Kidney epithelial cell (primary cell): ENCODE measurements at places on chromosomes 16 and 17. TPM values are rescaled to one million over a fixed set of nuclear protein-coding genes. Genes with fewer than 3 reads are reported as not detected.

GRCh38 chr17:67615011-67615561 lies 102.7 kb upstream of the NOL11 start:
- DNase-seq = no peak

GRCh38 chr17:34578016-34578415 lies 1.4 kb upstream of the TMEM132E start:
- DNase-seq = no peak

- peak; percentile 10 for DNase-seq
Observed at GRCh38 chr17:76314392-76315227, 6.5 kb upstream of the QRICH2 start.

Gene TNK1
- 4.0 and 13.3 TPM in 2 replicates for total RNA-seq

Gene MMP15
- total RNA-seq = 78.7 and 87.1 TPM in 2 replicates

DNA sequence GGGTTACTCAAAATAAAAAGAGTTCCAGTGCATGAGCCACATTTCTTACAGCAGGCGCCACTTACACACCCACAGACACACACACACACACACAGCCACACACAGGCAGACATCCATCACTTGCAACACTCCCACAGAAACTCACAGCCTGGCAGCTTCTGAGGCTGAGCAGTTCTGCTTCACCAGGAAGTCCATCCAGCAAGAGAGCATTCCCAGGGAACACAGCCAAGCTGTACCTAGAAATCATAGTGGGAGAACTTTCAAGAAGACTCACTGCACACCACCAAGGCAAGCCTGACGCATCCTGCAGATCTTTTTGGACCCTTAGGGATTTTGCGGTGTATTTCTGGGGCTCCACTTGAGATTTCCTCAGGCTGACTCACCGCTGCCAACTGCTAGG lies 140.9 kb upstream of the WSB1 start:
- DNase-seq = no peak

DNA sequence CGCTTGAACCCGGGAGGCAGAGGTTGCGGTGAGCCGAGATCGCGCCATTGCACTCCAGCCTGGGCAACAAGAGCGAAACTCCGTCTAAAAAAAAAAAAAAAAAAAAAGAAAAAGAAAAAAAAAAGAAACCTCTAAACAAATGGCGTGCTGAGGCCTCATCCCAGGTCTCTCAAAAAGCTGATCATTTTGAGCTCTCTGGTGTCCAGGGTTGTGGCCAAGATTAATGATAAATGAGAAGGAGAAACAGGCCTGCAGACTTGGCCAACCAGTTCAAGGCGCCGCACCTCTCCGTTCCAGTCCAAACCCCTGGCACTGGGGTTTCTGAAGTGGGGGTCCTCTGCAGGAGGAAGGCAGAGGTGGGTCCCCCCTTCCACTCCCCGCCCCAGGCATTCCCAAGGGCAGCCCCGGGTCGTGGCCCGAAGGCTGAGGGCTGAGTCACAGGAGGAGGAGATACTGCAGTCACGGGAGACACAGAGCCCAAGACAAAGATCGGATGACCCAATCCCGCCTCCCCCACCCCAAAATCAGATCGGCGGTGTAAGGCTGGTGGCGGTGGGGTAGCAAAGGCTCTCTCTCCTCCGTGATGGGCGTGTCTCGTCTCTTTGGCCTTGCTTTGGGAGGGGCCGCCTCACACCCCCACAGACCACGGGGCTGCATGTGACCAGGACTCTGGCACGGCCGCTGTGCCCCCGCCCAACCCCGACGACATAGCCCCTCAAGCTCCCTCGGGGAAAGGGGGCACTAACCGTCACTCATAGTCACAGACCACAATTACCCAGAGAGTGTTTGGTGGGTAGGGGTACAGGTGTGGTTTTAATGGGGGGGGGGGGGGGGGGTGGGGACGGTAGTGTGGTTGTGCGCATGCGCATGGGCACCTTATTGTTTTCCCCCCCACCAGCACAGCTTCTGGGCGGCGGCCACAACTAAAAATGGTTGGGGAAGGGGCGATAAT lies 1.1 kb downstream of the VAT1 start:
- DNase-seq = no peak

- DNase-seq = no peak
Observed at GRCh38 chr17:83170571-83171260, 91.3 kb downstream of the METRNL start.

- no peak for DNase-seq
Observed at GRCh38 chr17:63434951-63435571, 11.0 kb downstream of the CYB561 start.

Gene CSHL1
- total RNA-seq = not detected in 2 replicates
